Large intestine (tissue), 12 donors: ENCODE measurements at places on chromosomes 4 and X.

GRCh38 chrX:98338544-98338943, 1454.8 kb downstream of the RPA4 start:
- DNase-seq, result no peak

DNA sequence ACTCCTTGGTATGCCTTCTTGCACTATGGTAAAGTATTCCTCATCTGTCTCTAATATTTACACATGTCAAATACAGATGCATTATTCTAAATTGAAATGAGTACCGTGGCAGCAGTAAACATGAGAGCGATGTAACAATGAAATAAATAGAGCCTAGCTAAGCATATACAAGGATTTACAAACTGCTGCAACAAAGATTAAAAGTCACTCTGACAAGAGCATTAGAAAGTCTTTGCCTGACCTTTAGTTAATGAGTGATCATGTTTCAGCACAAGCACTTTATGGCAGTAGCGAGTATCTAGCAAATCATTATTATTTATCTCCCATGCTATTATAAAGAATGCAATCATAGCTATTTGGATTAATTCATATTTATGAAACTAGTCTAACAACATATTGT, 547.0 kb upstream of the NDST4 start:
- no peak for DNase-seq

DNA sequence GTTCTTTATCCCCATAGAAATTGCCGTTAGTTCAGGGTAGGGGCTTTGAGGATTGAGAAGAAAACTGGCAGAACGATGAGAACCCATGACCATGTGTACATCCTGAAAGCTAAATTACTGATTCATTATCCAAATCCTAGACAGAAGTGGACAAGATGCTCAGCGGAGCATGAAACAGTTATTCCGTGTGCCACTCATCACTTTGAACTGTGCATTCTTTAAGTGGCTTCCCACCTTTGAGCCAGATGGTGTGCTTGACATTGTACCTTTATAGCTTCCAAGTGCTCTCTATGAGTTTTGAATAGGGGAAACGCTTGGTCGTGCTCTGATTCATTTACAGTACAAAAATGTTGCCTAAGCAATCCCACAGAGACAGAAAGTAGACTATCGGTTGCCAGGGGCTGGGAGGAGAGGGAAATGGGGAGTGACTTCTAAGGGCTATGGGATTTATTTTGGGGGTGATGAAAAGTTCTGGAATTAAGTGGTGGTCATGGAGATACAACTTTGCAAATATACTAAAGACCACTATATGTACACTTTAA, 100.0 kb downstream of the DOCK11 start:
- no peak for DNase-seq

DNA sequence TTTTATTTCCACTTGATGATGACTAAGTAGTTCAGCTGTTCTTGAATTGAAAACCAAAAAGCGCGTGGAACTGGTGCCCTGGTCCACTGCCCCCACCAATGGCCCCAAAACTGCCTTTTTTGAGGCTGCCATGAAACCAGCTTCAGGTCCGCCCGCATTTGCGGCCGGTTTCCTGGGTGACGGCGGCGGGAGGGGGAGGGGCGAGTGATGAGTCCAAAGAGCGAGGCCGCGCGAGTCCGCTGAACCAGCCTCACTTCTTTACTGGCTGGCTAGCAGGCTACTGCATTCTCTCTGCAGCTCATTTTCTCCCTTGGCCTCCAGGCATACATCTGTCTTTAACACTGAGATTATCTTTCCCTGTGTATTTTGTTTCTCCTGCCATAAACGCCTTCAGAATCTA, 72.9 kb upstream of the FABP2 start:
- no peak for DNase-seq

DNA sequence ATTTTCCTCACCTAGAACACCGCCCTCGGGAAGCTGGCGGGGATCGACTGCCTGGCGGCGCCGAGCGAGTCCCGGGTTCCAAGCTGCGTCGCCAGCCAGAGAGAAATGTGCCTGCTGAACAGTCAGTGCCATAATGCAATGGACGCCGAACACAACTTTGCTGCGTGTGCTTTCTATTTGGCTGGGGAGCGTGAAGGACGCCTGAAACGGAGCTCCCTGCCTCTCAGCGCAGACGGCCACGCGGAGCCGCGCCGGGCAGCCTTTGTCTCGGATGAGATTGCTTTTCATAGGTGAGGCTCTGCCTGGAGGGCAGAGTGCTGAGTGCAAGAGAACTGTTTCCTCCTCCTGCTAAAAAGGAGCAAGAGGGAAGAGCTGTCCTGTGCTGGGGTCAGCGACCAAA, 107.7 kb upstream of the BCOR start:
- DNase-seq, result no peak

DNA sequence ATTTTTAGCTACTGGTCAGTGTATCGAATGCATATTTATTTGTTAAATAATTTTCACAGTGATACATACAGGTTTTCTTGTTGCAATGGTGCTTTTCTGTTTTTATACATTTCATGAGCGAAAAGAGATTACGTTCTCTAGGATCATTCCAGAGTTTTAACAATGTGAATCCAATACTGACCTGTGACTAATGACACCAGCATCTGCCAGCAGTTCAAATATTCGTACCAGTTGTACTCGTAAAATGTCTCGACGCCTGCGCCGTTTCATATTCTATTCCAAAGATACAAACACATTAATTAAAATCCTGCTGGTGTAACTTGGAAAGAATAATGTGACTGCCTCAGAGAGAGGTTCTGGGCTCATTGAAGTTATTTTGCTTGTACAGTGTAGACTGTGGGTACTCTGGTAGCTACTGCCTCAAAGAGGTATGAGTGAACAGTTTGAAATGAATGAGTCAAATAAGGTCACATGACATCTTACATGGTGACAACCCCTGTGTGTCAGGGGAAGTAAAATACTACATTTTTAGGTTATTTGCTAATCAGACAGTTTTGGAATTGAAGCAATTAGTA, 80.7 kb downstream of the ZAR1 start:
- DNase-seq, result no peak
